ENCODE measurements at places on chromosomes 13 and 19.

GRCh38 chr13:66343224-66343828 is 886.8 kb downstream of the PCDH9 start:
- DNase-seq, result no peak

GRCh38 chr13:46369506-46370277 is 17.4 kb downstream of the RUBCNL start:
- no peak for DNase-seq

DNA sequence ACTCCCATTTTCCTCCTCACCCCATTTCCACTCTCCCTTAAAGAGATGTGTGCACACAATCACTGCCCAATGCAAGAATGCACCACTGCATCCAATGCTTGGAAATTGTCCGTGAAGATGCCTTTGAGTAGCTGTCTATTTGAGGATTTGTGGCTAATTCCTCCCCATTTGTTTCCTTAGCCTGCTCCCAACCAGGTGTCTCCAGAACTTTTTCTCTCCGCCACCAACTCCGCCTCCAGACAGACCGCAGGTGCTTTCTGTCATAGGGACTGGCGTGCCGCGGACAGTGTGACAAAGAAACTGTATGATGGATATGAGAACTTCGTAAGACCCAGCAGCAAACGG is 461 bp upstream of the TM9SF2 start:
- no peak for DNase-seq

GRCh38 chr13:114067381-114067885 is 65.0 kb downstream of the RASA3 start:
- DNase-seq, result peak; percentile 25

- no peak for DNase-seq
These were observed 45.6 kb downstream of the ZNF283 start for GRCh38 chr19:43872547-43873336.

GRCh38 chr13:113848431-113849260 is 15.2 kb downstream of the GAS6 start:
- no peak for DNase-seq

DNA sequence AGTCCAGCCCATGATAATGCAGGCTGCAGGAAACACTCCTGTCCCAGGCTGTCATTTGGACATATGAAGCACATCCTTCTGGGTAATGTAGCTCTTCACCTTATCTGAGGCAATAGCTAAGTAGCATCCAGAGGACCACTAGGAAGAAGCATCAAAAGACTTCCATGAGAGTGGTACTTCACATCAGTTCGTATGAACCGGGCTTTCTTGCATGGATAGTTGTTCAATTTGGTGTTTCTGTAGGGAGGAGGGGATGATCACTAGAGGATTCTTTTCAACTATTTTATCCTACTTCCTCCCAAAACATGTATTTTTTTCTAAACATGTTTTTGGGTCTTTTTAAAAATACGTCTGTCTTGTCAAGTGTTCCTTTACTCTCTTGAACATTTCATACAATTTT is 12.9 kb downstream of the ZNF302 start:
- DNase-seq, result no peak

GRCh38 chr13:79990048-79990447 is 350.9 kb downstream of the SPRY2 start:
- DNase-seq, result no peak

DNA sequence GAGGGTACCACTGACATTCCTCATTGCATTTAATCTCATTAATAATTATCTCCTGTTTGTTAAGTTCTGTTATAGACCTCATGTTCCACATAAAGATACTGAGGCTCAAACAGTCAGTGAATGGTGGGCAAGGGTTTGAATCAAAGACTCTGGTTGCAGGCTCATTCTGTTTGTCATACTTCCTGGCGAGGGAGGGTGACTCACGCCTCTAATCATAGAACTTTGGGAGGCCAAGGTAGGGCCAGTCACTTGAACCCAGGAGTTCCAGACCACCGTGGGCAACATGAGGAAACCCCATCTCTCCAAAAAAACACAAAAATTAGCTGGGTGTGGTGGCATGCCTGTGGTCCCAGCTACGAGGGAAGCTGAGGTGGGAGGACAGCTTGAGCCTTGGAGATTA is 220.7 kb upstream of the MIR17HG start:
- no peak for DNase-seq

DNA sequence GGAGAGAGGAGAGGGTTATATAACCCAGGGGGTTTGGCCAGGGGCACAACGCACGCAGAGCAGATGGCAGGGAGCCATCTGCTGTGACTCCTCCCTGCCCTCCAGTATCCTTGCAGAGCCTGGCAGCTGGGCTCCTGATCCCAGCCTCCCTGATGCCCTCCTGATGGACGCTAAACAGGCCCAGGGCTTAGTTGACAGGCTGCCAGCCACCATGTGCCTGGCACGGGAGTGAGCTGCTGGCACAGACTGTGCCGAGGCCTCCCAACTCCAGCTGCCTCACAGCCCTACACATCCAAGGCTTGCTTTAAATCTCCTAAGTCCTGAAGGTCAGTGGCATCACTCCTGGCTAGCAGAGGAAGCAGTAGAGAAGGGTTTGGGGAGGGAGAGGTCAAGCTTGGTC is 16.7 kb downstream of the SYDE1 start:
- DNase-seq, result no peak

- peak; percentile 41 for DNase-seq
These were observed at the start of gene EML2 for GRCh38 chr19:45638930-45639729. EML2 (minus strand) TSS chr19:45639397; CDS start chr19:45639376, 21 bp downstream.

GRCh38 chr19:10111405-10111811 is at the start of gene P2RY11:
P2RY11 (plus strand) TSS chr19:10111693; CDS start chr19:10111722, 29 bp downstream.
- no peak for DNase-seq

- DNase-seq, result no peak
These were observed 48.2 kb downstream of the DPY19L3 start for GRCh38 chr19:32453736-32454135.

DNA sequence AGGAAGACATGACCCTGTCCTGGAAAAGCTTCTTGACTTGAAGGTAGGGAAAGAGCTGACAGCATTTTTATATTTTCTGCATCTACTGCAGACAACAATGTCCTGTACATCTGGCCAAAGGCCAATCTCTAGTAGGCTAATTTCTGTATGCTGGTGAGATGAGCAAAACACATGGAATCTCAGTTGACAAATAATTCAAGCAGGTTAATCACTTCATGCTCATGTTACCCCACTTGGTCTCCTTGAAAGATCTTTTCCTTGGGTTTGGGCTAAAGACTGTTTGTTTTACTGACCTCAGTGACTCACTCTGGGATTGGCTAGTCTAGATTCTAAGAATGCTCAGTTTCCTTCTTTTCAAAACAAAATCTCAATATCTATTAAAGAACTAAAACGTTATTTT is 298.8 kb downstream of the LMO7 start:
- DNase-seq, result no peak

DNA sequence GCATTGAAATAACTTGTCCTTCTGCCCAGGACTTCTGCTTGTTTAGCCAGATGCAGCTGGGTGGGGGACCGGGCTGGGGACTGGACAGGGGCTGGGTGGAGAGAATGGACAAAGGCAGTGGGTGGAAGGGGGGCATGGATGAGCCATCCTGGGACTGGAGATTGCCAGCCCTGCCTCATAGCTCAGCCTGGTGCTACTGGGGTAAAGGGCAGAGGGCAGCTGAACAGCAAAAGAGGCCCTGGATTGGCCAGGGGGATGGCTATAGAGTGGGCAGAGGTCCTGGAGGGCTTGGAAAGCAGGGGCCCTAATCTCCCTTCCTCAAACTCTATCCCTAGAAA is 17.7 kb upstream of the PLAUR start:
- DNase-seq, result no peak

DNA sequence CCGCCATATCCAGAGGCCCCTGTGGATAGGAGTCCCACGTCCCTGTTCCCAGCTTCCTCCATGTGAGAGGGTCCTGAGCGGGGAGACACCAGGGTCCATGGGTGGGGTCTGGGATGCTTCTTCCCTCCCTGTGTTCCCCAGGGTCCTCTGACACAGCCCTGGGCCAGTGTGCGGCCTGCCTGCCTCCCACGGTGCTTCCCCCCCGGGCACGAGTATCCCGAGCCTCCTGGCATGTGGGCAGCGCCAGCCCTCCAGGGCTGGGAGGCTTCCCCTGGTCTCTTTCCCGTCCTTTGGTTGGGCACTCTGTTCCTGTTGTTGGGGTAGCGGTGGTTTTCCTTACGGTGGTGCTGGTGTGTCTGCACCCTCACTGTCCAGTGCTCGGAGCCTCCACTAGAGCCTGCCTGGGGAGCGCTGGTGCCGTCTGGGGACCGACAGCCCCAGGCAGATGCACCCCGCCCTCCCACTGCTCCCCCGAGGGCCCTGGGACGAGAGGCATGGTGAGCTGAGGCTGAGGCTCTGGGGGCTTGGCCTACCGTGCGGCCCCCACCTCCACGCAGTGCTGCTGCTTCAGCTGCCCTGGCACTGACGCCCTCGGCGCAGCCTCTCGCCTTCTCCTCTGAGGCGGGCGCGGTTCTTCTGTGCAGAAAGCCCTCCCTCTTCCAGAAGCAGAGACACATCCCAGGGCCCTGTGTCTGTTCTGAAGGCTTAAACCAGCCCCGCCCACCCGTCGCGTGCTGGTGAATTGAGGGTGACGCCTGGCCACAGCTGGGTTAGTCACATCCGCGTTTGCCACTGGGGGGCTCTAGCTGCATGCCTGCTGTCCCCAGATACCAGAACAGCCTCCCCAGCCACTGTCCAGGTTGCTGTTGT is 27.9 kb downstream of the PLEKHJ1 start:
- no peak for DNase-seq

DNA sequence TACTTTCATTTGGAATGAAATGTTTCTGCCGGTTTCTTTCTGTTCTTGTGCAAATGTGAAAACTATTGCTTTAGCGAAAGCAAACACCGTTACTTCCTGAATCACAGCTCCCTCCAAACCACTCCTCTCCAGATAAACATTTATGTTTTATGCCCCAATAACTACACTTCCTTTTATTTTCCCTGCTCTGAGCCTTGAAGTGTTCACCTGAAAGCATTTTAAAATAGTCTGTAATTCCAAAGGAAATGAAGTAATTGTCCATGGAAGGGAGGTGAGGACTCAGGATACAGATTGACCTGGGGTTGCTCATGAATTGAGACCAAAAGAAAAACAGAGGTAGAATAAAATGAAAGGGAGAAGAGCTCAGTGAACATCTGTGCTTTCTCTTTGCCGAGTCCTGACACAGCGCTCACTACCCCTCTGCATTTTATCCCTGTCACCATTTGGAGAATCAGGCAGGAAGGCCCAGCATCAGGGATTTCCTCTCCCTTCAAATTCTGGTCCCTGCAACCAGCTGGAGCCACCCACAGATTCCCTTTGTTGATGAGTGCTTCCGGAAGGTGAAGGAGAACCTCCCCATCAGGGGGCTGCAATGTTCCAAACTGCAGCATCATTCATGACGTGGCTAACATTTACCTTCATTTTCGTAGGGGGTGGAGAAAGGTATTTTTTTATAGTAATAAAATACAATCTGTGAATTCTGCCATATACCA is 171.9 kb downstream of the ITGBL1 start:
- DNase-seq, result no peak

GRCh38 chr19:41570179-41570578 is 5.8 kb upstream of the CEACAM21 start:
- DNase-seq, result no peak

DNA sequence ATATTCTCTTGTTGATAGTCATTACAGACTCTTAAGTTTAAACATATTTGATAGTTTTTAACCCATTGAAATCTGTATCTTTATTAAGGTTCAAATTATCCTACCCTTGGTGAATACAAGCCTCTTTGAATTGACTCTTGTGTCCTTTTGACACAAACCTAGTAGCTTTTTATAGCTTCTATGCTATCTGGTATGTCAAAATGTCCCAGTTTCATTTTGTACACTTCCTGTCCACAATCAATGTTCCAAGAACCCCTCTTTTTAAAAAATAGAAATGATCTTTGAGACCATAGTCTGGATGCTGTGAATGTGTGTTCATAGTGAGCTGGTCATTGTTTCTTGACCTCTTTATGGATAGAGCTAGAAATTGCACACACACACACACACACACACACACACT is 39.2 kb upstream of the FGF14 start:
- no peak for DNase-seq

GRCh38 chr19:16023146-16023915 is 53.0 kb upstream of the TPM4 start:
- no peak for DNase-seq

All from stimulated activated CD4-positive, alpha-beta T cell treated with anti-CD3 and anti-CD28 coated beads, Interleukin-15, amount 100 ng/mL, for 1 hour (primary cell).